ENCODE measurements at places on chromosomes 3 and 15.

DNA sequence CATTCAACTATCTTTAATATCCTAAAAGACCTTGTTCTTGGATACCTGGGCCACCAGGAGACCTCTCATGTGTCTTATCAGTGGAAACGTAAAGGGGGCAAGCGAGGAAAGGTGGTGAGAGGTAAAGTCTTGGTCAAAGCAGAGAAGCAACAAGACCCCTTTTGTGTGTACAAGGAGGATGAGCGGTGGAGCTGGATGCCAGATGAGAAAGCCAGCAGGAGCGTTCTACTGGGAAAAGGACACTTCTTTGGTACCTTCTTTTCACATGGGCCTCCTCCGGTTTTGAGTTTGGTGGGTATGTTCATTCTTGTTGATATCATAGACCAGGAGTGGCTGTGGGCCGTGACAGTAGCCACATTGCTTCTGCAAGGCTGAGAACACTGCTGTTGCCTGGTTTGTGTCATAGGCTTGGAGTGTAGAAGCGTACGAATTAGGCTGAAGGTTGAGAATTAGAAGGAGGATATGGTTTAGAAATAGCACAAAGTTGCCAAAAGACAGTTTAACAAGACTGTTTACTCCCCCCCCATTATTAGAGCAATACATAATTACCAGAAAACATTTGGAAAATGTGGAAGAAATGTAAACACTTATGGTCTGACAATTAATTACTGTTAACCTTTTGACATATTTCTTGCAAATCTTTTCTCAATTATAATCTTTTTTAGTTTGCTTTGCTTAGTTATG is 46.8 kb upstream of the VILL start:
- no peak for DNase-seq

DNA sequence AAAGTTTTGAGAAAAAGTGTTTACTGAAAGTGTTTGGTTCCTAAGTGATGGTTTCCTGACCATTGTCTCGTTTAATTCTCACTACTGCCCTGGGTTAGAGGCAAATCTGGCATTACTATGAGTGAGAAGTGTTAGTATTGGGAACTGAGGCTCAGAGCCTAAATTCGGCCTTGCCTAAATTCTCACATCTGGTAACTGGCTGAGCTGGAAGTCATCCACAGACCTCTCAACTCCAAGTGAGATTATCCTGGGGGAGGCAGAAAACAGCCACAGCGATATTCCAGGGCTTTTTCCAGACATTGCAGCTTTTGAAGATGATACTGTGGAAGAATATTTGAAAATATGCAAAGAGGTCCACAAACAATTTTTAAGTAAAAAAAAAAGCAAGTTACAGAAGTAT is 85.1 kb upstream of the TRA2B start:
- no peak for DNase-seq

DNA sequence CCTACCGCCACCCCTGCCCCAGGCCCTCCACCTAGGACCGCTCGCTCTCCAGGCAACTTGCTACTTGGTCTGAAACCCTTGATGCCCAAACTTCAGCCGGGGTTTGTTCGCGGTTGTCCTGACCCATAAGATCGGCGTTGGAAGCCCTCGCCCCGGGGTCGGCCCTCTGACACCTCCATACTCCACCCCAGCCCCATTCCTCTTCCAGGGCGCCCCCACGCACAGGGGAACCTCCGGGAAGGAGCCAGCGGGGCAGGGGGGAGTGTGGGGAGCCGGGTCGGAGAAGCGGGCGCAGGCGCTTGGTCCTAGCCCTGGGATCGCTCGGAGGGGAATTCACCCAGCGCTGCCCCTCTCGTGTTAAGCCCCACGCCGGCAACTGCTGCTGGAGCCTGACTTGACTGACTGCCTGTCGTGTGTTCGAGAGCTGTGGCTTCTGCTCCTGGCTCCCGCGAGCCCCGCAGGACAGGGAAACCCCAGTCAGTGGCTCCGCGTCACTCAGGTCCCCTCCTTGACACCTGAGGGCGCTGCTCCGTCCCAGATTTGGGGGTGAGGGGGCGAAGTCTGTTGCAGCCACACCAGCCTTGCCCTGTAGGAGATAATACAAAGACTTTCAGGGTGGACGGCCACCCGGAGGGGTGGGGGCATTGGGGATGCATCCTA is 675 bp downstream of the RYR3 start:
- DNase-seq, result no peak

DNA sequence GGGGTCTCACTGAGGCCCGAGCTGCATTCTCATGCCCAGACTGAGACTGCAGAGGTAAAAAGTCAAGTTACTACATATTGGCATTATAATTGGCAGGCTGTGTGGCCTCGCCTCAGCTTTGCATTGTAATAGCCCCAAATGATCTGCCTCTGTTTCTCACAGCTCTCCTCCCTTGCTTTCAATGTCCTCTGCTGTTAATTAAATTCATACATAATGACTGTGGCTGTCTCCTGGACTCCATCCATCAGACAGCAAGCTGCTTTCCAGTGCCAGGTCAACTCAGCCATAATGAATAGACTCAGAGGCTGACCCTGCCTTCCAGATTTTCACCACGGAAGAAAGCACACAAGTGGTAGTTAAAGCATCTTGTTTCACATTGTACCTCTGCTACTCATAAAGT is 7.6 kb upstream of the RTP4 start:
- DNase-seq, result no peak

DNA sequence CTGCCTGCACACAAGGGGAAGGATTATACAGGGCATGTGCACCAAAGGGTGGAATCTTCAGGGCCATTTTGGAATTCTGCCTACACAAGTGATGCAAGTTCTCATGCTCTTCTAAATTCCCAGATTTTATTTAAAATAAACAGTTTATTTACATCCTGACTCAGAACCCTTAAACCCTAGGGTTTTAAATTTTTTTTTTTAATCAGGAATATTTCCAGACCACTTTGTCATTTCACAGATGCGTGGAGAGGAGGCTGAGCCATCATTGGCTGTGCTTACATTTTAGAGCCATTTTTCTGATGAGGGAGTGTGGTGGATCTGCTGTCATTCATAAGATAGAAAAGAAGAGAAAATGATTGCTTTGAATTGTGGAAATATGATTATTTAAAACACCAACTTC is 65.2 kb upstream of the MNS1 start:
- no peak for DNase-seq

GRCh38 chr3:182803596-182803995 is 10.3 kb downstream of the ATP11B start:
- DNase-seq, result no peak

GRCh38 chr3:25594007-25594502 is 70.7 kb downstream of the TOP2B start:
- no peak for DNase-seq

DNA sequence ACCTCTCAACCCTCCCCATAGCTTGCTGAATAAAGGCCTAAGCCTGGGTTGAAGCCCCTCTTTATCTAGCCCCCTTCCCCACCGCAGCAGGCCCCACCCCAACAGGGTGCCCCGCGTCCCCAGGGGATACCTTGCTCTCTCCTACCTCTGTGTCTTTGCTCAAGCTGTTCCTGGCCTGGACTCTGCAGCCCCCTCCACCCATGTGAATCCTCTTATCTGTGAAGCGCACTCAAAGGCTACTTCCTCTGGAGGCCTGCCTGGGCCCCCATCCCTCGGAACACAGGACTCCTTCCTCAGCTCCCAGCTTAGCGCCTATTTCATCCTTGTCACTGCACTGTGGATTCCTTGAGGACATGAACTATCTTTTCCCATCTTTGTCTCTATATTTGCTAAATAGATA is 61.4 kb upstream of the HERC1 start:
- no peak for DNase-seq

DNA sequence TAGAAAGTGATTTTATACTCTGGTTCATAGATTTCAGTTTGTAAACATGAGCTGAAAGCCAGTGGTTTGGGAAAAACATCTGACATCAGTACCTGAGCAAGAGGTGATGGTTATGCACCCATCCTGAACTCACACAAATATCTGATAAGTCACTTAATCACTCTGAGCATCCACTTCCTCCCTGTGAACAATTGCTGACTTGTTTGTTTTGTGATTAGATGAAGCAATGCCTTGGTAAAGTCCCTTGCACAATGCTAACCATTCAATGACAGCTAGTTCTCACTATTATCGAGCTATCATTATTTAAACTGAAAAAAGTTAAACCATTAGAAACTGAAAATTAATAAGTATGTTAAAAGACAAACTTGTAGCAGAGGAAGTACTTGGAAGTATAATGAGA is 303.0 kb downstream of the PLOD2 start:
- no peak for DNase-seq
